ENCODE measurements at places on chromosomes 2 and 18.

DNA sequence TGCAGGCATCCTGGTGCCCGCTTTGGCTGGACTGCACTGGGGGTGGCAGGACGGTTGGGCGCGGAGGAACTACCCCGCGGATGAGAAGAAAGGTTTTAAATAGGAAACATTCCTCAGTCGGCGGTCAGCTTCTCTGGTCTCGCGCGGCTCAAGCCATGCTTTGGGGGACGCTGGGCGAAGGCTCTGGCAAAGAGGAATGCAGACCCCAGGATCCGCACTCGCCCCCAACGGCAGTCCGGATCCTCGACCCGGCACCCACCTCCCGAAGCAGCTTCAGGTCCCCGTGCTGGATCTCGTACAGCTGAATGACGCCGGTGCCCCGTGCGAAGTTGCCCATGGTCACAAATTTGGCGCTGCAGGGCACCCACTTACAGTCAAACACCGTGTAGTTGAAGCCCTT lies 686 bp upstream of the PNO1 start:
- H3K27ac ChIP-seq: peak overlapping the region; percentile 100
- peaks cover 49% of the 10 kb centered on the region for H3K4me1 ChIP-seq
- DNase-seq: no peak
- peak overlapping the region; percentile 97 for H3K4me3 ChIP-seq

DNA sequence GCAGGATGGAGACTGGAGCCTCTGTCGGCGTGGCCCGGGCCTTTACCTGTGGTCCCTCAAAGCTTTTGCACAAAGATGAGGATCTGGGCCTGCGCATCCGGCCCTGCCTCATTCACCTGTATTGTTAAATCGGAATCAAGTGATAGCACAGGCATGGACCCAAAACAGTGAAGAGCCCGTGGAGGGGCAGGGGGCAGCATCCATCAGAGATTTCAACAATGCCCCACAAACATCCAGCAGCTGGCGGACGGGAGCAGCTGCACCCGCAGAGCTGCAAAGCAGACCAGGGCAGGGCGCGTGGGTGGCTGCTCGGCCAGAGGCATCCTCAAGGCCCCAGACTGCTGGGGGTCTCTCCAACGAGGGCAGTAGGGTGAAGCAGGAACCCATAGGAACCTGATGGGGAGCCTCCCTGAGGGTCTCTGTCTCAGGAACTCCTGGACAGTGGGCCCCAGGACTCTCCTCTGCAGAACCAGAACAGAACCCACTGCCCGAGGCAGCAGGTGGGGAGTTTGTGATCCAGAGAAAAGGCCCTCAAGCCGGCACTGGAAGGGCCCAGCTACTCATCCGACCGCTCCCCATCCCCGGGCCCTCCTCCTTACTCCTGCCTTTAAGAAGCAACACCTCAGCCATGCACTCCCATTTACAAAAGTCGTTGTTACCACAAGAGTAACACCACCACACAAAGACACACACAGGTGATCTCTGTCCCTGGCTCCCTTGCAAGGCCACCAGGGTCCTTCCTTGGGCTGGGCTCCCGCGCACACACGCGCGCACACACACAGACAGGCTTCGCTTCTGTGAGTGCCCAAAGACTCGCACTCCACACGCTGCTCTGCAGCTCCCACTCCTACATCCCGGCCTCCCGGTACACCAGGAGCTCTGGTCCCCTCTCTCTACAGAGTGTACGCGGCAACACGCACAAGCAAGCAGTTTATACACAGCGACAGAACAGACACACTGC lies 28.8 kb downstream of the HDAC4 start:
- no peak overlapping the region for H3K27ac ChIP-seq
- peaks cover 11% of the 10 kb centered on the region for H3K4me1 ChIP-seq

DNA sequence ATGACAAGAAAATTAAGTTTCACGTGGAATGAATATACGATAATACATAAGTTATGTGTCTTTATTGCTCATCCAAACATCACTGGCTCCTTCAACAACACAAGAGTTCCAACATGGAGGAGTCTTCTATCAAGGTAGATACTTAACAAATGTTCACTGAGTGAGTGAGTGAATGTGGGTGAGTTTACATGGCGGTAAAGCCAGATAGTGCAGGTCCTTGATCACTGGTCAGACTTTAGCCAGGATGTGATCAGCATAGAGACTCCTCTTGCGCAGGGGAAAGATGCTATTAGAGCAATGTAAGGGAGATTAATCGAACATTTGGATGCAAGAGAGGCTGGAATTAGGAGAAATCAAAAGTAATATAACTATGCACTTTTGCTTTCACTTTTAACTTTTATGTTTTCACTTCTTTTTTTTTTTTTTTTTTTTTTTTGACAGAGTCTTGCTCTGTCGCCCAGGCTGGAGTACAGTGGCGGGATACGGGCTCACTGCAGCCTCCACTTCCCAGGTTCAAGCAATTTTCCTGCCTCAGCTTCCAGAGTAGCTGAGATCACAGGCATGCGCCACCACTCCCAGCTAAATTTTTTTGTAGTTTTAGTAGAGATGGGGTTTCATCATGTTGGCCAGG lies 249.0 kb upstream of the ID2 start:
- H3K4me1 ChIP-seq: peaks cover 12% of the 10 kb centered on the region
- H3K4me3 ChIP-seq: peak overlapping the region; percentile 4

DNA sequence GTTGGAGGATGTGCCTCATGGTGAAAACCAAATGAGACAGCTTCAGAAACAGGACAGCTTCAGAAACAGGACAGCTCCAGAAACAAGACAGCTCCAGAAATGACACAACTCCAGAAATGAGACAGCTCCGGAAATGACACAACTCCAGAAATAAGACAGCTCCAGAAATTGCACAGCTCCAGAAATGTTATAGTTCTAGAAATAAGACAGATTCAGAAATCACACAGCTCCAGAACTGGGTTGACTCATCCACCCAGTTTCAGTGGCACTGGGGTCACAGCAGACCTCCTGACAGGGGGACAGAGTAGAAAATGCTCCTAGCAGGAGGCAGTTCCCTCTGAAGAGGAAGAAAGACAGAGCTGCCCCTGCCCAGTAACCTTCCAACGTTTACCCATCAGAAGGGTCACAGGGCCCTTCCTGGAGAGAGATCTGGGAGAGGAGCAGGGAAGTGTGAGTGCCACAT lies 26.9 kb upstream of the COL6A3 start:
- no peaks in the 10 kb centered on the region for H3K27me3 ChIP-seq
- peak; percentile 78 for DNase-seq
- no peaks in the 10 kb centered on the region for H3K36me3 ChIP-seq
- peaks cover 60% of the 10 kb centered on the region for H3K4me1 ChIP-seq
- peak overlapping the region; percentile 78 for H3K27ac ChIP-seq

- peaks cover 34% of the 10 kb centered on the region for H3K27me3 ChIP-seq
- no peaks in the 10 kb centered on the region for H3K36me3 ChIP-seq
- H3K4me1 ChIP-seq: peaks cover 6% of the 10 kb centered on the region
- DNase-seq: no peak
Observed at GRCh38 chr2:75569546-75569945, 8.8 kb upstream of the EVA1A start.

GRCh38 chr18:48028696-48029095 lies 98.2 kb upstream of the SMAD2 start:
- no peaks in the 10 kb centered on the region for H3K4me1 ChIP-seq
- DNase-seq: no peak
- H3K4me3 ChIP-seq: no peak overlapping the region

DNA sequence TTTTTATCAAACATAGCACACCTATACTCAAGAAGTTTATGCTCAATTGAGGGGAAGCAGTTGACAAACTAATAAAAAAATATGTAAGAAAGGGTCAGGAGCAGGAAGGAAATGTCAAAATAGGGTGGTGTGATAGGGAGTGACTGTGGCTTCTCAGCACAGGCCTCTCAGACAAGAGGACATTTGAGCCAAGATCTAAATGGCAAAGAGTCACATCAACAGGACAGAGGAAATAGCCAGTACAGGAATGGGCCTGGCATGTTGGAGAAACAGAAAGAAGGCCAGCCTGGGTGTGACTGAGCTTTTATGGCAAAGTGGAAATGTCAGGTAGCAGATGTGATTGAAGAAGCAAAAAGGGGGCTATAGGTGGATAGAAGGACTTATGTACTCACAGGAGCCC lies 117.0 kb downstream of the CCDC148 start:
- DNase-seq: no peak
- H3K27ac ChIP-seq: no peak overlapping the region
- H3K4me3 ChIP-seq: no peak overlapping the region
- no peaks in the 10 kb centered on the region for H3K4me1 ChIP-seq
- H3K27me3 ChIP-seq: peaks cover 7% of the 10 kb centered on the region

Data from activated CD8-positive, alpha-beta T cell treated with anti-CD3 and anti-CD28 coated beads for 36 hours (primary cell).